ENCODE measurements at places on chromosomes 7 and 10.

GRCh38 chr7:131194070-131194865, 133.4 kb upstream of the MKLN1 start:
- no peak for DNase-seq

DNA sequence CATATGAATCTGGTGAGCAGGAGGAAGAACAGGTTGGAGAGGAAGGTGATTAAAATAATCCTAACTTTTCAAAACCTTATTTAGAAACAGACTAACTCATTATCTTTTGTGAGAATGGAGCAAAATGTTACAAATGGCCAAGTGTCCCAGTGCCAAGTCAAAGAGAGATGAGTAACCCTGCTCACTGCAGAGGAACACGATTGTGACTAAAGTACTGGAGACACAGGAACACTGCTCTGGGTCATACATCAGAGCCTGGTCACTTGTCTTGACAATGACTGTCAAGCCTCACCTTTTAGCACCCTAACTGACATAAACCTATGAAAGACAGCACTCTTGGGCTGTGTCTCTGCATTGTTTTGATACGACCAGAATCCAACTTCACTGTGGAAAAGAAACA, 108.8 kb downstream of the SGMS1 start:
- no peak for DNase-seq

DNA sequence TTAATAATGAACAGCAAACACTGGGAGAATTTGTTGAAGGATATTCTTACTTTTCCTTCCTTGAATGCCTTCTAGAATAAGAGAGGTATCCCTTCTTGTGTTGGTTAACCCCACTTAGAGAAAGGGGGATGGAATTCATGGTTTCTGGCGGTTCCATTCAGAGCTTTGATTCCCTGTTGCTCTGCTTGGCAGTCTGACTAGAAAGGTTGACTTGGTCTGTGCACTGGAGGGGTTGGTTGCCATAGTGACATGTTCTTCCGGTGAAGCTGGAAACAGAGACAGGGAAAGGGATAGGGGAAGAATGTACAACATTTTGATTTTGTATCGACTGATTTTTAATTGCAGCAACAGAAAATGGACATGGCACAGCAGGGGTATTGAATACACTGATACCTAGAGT, 2.5 kb downstream of the TMEM178B start:
- peak; percentile 72 for DNase-seq

DNA sequence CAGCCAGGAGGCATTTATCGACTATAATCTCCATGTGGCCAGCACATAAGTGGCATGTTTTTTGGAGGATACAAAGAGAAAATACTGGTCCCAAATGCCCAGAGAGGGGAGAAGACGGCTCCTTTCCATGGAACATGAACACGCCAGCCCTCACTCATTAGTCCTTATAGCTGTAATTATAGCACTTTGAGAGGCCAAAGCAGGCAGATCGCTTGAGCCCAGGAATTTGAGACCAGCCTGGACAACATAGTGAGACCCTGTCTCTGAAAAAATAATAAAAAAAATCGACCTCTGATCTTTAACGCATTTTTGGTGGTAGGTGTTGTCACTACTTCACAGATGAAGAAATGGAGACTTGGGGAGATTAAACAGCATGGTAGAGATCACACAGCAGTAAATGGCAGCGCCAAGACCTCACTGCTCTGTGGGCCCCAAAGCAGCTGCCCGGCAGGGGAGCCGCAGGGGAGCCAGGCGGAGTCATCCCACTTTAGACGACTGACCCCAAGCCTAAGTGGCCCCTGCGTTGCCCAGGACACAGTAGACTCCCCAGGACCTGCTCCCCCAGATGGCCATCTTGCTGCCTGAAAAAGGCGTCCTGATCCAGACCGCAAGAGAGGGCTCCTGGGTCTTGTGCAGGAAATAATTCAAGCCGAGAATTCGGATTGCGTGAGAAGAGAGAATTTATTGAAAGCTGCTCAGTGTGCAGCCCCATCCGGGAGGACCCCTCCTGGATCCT, 21.2 kb upstream of the PRKAG2 start:
- no peak for DNase-seq

- DNase-seq = no peak
Measured at GRCh38 chr7:42156291-42156865, 80.6 kb downstream of the GLI3 start.

DNA sequence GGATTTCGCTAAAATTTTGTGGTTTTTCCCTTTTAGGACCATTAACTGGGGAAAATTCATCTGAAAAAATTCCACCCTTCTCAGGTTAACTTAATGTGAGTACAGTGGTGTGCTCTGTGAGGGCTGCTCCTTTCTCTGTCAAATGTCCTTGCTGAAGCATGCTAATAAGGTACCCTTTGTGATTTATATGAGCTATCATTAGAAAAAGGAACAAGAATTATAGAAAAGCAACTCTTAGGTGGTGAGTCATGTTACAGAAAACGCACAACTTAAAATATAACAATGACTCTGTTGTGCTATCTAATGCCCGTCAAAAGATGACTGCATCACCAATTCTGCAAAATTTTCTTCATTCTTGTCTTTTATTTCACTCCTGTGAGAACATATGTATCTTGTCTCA, 162.0 kb upstream of the MAGI2 start:
- no peak for DNase-seq

DNA sequence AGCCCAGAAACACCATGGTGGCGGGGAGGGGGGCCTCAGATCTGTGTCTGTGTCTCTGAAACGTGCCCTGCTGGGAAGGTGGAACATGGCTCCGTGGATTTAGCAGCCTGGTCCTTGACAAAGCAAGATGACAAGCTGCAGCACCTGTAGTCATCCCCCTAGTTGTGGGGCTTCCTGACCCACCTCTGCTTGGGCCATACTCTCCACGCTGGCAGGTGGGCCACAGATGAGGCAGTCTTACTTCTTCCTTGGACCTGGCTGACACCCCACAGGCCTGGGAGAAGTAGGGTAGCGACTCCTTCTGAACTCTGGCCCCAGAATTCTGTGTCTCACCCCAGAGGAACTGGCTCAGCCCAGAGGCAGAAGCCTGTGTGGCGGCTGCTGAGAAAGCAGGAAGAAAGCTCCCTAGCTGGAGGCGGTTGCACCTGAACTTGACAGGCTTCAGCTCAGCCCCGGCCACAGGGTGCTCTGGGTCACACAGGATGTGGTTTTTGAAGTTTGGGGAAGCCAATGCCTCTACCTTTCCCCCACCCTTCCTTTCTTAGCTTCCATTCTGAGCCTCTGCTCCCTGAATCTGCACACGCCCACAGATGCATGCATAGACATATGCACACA, 113.9 kb downstream of the ABLIM1 start:
- peak; percentile 77 for DNase-seq

DNA sequence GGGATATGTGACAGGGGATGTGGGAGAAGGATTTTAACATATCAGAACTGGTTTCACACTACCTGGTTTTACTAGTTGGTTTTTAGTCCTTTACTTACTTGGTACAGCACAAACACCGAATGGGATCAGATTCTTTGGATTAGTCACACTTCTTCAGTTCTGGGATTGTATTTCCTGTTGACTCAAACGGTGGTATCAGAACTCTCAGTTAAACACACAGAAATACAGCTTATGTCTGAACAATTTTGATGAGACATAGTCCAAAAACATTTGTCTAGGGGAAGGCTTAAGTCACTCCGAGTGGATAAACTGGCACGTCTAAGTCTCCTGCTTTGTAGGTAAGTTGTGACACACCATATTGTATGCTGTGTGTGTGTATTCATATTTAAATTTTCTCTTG, 480.5 kb downstream of the PHTF2 start:
- DNase-seq = no peak

GRCh38 chr7:22452960-22453558, 46.9 kb downstream of the STEAP1B start:
- DNase-seq = no peak

- DNase-seq = no peak
Measured at GRCh38 chr10:69869291-69869961, 67.7 kb downstream of the COL13A1 start.

DNA sequence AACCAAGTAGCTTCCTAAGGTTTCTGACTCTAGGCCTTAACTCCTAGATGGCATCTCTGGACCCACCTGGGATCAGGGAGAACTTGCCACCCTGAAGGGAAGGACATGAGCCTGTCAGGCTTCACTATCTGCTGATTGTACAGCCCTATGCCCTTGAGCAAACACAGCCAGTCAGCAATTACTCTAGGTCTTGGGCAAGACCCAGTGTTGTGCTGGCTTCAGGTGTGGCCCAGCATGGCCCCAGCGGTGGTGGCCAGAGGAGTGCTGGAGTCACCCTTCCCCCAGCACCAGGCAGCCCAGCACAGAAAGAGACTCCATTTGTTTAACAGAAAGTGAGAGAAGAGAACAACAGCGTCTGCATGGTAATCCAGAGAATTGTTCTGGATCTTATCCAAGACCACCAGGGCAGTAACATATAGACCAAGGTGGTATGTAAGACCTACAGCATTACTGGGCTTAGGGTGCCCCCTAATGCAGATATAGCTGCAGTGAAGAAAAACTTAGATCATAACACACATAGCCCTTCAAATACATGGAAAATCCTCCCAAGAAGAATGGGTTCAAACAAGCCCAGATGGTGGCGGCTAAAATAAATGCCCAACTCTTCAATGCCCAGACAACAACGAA, 207.7 kb downstream of the MAGI2 start:
- DNase-seq = no peak

- DNase-seq = no peak
Measured at GRCh38 chr10:96387161-96387560, 28.4 kb upstream of the OPALIN start.

DNA sequence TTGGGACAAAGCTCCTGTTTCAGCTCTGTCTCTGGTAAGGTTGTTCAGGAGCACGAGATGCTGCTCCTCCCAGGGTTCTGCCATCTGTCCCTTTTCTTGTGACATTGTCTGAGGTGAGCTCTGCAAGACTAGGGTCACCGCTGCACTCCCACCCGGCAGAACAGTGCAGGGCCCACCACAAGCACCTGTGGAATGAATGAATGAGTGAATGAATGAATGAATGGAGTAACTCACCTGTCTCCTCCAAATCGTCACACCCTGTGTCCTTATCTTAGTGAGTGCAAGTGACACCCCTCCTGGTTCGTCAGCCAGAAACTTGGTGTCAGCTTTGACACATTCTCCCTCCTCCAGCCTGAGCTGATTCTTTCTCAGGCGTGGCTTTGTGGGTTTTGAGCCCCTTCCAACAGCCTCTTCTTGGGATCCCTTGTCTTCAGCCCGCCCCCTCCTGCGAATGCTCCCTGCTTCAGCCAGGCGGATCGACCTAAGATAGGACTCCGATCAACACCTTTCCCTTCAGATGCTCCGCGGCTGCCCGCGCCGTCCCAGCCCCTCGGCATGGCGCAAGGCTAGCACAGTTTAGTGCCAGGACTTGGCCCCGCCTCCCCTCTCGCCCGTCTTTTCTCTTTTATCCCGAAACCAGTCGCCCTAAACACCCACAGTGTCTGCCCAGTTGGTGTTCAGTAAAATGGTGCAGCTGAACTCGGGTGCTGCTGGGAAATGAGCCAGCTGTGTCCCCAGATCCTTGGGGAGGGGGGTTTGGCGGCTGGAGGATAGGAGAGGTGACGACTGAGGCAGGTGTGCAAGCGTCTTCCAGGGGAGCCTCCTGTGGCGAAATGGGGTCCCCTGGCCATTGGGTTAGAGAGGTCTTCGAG, 89.3 kb downstream of the BEND7 start:
- DNase-seq = no peak

DNA sequence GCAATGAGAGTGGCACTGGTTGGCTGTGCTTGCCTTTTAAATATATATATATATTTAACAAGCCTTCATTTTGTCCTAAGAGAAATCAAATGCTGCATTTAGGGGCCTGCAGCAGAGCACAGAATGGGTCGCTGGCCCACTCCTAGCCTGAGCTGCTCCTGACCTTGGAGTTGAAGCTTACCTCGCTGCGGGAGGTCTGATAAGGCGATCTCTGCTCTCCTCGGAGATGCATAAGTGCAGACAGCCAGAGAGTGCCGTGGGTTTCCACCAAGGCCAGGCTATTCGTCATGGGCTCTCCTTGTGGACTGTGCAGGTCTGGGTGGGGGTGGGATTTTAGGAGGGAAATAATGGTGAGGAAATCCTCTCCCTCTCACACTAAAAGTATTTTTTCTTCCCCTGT, 99.5 kb upstream of the IKZF1 start:
- no peak for DNase-seq

GRCh38 chr10:94405406-94405805, 3.1 kb downstream of the TBC1D12 start:
- no peak for DNase-seq

- no peak for DNase-seq
Measured at GRCh38 chr10:13173616-13174015, 12.3 kb downstream of the MCM10 start.

- no peak for DNase-seq
Measured at GRCh38 chr10:112741830-112742402, 208.1 kb upstream of the TCF7L2 start.

GRCh38 chr7:2274666-2275065, 32.6 kb downstream of the NUDT1 start:
- DNase-seq = no peak

- no peak for DNase-seq
Measured at GRCh38 chr7:124857672-124858235, 71.9 kb downstream of the POT1 start.

- no peak for DNase-seq
Measured at GRCh38 chr10:47276576-47277351, 23.2 kb upstream of the GDF10 start.

DNA sequence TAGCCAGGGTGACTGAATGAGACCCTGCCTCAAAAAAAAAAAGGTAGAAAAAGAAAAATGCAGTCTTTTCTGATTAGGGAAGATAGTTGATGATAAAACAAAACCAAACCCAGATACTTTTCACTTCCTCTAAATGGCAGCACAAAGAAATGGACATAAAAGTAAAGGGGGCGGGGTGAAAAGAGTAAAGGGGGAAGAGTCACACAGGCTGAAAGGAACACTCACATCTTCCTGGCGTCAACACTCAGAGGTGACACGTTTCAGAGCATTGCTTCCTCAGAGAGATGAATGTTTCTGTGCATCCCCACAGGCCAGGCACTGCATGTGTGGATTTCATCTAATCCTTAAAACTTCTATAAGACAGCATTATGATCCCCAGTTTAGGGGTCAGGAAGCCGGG, 81.2 kb downstream of the HIPK2 start:
- DNase-seq = peak; percentile 32

DNA sequence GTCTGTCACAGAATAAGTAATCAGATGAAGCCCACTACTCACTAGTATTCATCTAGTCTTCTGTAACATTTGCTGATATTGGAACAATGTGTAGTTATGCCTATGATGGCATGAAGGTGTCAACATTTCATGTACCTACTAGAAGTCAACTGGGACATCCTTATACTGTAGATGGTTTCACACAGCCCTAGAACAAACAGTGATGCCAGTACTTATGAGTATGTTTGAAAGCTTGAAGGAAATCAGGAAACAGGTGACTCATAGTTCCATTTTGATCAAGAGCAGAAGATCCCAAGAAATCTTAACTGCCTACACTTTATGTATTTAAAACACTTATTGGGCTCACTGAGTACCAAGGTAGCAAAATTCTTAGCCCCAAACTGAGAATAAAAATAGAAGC, 1519.6 kb downstream of the REEP3 start:
- DNase-seq = no peak

DNA sequence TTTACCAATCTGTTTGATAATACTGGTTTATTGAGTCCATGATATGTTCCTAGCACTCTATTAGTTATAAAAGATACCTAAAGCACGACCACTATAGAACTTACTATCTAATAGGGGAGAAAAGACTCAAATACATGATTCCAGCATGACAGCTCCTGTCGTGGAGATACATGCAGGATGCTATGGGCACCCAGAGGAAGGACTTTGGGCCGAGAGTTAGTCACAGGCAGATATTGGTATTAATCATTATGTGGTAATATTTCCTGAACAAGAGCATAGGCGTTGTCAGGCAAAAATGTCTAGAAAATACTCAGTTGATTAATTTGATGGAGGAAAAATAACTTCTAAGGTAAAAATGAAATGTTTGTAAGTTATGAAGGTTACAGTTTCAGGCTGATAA, 31.8 kb downstream of the CNNM2 start:
- DNase-seq = no peak
